ENCODE measurements at places on chromosomes 11 and 22.

- no peak for DNase-seq
Measured at GRCh38 chr11:4495487-4495886, 13.0 kb downstream of the OR52K1 start.

DNA sequence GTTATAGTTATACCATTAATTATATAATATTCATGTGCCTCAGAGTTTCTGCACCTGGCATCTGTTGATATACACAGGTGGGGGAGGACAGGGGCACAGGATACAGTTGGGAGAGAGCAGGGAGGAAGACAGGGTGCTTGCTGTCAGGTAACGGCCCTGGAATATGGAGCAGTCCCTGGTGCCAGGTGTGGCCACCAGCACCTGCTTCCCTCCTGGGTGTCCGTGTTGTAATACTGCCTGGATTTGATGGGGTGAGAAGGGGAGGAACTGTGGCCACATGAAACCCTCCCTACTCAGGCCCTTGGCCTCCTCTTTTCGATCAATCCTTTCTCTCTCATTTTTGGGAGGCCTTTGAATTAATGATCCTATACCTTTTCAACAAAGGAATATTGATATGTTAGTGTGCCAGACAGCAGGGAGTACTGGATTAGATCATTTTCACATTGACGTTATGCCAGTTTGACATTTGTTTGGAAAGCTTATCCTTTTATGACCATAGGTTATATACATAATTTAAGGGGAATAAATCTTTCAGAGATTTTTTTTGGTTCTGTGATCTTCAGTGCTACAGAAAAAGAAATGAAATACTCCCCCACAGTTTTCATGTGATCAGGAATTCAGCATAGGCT is 88.6 kb downstream of the TEAD1 start:
- no peak for DNase-seq

DNA sequence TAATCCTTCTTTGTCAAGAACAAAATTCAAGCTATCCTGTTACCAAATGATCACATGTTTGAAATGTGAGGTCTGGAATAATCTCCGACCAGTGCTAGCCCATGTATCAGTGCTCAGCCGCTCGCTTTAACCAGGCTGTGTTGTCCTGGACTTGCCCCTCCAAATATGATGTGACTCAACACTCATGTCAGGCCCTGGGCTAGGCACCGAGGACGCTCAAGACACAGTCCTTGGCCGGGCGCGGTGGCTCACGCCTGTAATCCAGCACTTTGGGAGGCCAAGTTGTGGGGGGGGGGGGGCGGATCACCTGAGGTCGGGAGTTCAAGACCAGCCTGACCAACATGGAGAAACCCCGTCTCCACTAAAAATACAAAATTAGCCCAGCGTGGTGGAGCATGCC is 54.1 kb upstream of the WNT7B start:
- DNase-seq, result no peak

- DNase-seq, result no peak
Measured at GRCh38 chr22:45992737-45993136, 15.8 kb upstream of the WNT7B start.

DNA sequence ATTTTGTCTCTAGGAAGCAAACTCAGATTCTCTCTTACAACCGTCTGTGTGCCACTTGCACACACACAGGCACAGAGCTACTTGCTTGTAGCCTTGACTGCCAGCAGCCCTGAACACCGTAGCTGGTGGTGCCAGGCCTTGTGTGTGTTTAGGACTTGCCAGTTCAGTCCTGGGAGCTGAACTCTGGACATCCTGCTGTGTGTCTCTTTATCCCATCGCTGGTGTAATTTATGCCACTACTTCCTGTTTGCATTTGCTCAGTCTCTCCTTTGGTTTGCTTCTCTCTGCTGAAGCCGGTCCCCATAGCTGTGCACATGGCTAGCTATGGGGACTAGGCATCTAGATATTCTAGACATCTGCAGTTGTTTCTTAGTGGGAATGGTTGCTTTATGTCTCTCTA is 24.0 kb downstream of the MARK2 start:
- no peak for DNase-seq

GRCh38 chr11:59776210-59777066 is 21.3 kb downstream of the STX3 start:
- DNase-seq, result no peak

DNA sequence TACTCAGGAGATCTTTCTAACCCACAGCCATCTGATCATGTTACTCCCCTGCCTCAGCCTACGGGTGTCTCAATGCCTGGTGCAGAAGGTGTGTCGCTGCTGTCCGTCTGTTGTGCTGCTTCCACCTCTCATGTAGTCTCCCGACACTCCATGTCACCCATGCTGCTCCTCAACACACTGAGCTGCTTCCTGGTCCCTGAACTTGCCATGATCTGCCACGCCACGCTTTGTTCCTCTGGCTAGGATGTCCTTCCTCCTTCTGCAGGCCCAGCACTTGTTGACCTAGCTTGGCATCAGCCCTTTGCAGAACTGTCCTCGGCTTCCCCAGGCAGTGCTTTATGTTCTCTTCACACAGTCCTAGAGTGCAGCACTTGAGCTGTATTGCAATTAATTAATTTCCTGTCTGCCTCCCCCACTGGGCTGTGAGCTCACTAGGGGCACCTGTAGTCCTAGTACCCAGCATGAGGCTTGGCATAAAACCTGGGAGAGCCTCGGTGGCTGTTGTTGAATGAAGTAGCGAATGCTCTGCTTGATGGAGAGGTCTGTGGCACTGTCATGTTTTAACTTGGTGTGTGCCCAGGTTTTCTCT is 9.5 kb downstream of the GTPBP1 start:
- DNase-seq, result no peak

GRCh38 chr11:72353861-72354260 is 80.5 kb downstream of the CLPB start:
- no peak for DNase-seq

DNA sequence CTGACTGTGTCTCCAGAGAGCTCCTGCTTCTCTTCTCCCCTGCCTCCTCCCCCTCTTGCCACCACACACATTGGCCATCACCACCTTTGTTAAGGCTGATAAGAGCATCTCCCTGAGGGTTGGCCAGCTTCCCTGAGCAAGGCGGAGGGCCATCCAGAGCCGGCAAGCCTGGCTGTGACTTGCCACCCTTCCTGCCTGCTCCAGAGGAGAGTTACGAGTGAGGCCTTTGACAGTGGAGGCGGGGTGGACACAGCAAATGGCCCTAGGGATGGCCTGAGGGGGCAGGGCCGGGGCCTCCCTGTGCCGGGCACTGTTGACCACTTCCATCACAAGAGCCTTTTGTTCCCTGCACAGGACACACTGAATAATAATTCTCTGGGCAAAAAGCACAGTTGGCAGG is 5.4 kb downstream of the FREY1 start:
- no peak for DNase-seq

DNA sequence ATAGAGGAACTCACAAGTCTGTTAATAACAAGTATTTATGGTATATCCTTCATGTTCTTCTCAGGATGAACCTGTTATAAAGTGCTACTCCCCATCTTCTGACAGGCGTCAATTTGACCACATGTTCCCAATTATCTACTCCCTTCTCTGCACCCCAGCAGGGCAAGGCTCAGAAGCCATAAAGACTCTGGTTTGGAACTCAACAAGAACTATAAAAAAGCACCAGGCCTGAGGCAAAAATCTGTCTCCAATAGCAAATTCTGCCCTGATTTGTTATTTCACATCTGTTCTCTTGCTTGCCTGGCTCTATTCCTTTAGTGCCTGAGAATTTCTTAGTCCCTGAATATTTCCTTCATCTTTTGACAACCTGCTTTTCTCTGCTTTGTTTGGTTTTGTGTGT is 618.2 kb upstream of the KIRREL3 start:
- DNase-seq, result no peak

DNA sequence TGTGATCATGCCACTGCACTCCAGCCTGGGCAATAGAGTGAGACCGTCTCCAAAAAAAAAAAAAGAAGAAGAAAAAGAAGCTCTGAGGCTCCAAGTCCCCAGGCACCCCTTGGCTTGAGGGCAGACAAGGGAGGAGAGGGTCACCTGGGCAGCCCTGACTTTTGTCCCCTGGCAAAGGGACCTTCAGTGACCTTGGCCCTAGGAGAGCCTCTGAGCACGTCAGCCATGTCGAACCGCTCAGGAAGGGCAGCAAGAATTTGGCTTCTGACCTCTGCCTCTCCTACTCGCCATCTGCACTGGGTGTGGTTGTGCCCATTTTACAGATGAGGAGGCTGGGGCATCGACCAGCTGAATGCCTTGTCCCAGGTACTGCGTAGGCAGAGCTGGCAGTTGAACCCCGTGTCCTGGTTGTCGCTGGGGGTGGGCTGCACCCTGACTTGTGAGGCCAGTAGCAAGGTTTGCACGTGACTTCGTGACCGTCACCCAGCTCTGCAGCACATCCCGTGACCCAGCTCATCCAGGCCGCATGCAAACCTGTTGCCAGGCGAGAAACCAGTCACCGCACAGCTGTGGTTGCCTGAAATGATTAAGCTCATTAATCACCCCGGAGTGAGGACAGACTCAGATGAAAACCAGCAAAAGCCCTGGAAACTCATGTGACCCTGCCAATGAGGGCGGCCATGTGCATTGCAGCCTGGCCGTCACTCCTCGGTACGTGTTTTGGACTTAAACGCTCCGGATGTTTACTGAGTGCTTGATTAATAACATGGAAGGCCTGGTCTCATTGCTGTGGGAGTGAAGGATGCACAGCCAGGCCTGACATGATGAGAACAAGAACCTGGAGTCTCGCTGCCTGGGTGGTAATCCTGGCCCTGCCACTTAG is 47.7 kb upstream of the PPP6R3 start:
- no peak for DNase-seq

- no peak for DNase-seq
Measured at GRCh38 chr11:127648583-127648982, 648.0 kb upstream of the KIRREL3 start.

- DNase-seq, result no peak
Measured at GRCh38 chr11:14577835-14578529, 57.8 kb upstream of the PSMA1 start.

GRCh38 chr11:122189229-122189628 is 73.2 kb upstream of the BLID start:
- no peak for DNase-seq

DNA sequence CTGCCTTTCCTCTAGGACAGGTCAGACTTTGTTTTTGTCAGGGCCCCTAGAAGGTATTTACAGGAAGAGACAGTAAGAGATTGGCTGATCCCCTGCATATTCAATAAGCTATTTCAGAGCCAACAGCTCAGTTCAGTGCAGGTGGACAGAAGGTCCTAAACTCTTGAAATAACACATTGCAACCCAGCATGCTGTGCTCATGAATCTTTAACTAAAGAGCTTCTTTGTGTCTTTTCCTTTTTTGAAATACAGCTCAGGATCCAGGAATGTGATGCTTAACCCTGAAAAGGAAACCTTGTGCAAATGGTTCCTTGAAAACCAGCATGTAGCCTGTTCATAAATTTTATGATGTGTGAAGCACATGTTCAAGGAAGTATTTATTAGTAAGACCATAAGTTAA is 43.9 kb downstream of the BBOX1 start:
- DNase-seq, result no peak

DNA sequence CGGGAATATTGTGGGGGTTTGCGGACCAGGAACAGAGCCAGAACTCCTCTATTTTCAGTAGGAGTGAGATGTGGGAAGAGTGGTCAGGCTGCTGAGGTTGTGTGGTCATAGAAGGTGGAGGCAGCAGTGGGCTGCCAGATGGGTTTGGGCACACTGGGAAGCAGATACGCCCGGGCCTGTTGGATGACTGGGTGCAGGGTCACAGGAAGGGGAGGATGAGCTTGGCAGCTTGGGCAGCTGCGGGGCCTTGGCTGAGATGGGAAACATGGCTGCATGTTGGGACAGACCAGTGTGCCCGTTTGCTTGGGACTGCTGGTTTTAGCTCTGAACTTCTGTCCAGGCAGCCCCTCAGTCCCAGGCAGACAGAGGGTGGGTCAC is 11.4 kb downstream of the SHANK3 start:
- DNase-seq, result no peak

DNA sequence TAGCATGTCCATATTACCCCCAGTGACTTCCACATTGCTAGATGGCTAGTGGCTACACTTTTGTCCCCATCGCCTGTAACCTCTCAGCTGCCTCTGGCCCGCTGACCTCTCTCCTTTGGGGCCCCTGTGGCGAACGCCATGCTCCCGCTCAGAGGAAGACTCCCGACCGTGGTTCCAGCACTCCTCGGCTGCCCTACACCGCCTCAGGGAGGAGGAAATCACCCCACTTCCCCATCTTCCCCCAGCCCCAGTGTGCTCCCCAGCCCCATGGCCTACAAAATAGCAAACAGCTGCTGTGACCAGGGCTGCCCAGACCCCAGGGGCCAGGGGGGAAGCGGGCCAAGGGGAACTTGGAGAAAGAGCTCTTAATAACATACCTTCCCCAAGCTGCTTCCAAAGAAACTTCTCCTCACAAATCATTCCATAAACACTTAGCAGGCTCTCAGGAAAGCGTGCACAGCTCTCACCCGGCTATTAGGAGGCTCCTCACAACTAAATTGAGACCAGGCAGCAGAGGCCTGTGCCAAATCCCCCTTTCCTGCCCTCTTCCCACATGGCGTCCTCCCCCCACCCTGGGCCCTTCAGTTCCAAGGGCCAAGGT is 63.5 kb upstream of the WNT11 start:
- DNase-seq, result no peak

DNA sequence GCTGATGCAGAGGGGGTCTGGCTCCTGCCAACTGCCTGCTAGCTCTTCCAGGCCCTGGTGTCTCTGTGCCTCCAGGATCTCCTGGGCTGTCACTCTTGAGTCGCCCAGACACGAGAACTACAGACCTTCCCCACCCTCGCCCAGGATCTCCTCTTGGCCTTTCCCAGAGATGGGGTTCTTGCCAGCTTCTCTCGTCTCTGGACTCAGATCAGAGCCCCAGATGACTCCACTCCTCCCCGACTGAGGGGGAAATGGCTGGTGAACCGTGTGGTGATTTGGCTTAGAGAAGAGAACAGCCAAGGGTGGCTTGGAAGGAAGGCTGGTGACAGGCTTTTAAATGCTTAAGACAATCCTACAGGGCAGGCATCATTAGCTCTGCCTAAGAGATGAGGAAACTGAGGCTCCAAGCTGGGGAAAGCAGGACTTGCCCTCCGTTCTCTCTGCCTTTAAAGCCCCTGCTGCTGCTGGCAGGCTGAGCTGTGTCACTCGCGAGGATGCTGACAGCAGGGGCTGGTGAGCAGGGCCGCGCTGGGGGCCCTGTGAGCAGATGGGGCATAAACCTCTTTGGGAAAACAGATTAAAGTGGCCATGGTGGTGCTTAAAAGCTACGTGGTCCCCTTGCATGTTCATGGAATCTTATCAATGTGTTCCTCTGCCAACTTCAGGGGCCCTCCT is 90.3 kb upstream of the THY1 start:
- no peak for DNase-seq

DNA sequence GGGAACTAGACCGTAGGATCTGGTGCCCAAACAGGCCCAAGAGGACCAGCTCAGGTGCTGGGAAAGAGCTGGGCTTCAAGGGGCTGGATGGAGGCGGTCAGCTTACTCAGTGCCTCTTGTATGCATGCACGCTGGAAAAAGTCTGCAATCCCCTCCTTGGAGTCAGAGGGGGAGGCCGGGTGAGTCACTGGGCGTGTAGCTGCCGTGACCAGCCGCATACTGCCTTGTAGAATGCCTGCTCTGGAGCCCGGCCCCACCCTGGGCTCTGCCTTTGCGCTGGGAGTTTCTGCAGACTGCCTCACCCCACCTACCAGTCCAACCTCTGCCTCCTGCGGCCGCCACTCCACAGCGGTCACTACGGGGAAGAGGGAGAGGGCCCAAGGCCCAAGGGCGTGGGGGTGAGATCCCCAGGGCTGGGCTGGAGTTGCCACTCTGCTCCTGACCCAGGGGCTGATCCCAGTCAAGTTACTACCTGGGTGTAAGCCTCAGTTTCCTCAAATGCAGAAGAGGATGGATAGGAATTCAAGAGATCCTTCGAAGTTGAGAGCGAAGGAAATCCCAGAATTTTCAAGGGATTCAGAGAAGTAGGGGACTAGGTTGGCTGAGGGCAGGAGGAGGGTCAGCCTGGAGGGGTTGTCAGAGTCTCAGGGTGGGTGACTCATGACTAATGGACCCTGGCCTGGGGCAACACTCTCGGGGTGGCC is 4.2 kb downstream of the MRGPRF start:
- DNase-seq, result no peak
